ENCODE measurements at places on chromosomes 13 and 19.

DNA sequence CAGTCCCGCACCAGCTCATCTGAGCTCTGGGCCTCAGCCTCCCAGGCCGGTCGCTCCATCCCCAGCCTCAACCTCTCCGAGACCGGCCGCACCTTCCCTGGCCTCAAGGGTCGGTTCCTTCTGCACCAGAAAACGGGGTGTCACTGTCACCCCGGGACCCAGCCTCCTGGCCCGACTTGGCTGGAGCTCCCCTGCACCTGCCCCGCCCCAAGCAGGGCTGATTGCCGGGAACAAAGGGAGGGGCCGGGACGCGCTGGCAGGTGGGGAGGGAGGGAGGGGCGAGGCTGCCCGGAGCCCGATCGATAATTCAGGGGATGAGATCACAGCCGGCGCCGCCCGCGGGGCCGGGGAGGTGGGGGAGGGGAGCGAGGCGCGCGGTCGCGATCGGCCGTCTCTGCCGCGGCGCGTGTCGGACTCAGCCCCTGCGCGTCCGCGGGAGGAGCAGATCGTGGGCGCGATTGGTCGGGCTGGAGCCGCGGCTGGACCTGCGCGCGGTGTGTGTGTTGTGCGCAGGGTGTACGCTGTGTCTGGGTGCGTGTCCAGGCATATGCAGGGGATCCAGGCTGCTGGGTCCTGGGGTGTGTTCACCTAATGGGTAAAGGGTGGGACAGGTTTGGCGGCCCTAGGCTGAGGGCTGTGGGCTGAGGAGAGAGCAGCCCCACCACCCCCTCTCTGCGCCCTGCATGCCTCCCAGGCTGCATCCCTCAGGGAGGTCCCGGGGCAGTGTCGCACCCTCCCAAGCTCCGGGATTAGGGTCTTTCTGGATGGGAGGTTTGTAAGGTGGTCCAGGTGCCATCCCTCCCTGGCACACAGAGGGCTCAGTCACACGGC lies 1.1 kb upstream of the SHC2 start:
- no peak for DNase-seq

- DNase-seq: no peak
Observed at GRCh38 chr13:110334256-110334655, 27.2 kb downstream of the COL4A2 start.

DNA sequence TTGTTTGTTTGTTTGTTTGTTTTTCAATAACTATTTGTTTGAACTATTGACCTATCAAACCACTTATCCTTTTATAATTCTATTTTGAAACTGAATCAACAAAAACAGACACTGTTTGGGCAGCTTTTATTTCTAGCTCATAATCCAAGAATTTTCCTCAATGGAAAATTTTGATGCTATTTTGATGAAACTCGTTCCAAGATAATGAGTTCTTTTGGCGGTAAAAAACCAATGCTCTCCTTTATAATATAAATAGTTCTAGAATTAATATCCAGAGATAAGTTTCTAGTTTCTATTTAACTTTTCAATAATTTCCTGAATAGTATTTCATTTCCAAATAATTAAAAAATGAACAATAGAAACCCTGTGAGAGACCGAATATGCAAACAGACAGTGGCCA lies 146.5 kb upstream of the EDNRB start:
- DNase-seq: no peak

- no peak for DNase-seq
Observed at GRCh38 chr13:42398533-42398932, 126.6 kb downstream of the AKAP11 start.

DNA sequence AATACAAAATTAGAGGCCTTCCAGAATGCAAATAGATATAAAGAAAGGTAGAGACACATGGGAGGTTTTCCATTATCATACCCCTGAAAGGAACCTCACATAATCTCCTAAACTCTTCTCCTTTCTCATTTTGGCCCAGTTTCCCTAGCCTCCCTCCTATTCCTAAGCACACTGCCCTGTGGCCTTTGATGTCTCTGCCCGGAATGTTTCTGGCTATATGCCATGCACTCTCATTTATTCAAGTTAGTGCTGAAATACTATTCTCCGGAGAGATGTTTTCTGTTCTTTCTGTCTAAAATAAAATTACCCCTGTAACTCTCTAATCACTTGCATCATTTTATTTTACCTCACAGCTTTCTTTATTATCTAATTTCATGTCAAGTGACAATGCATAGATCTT lies 1287.7 kb downstream of the SLITRK5 start:
- DNase-seq: no peak

DNA sequence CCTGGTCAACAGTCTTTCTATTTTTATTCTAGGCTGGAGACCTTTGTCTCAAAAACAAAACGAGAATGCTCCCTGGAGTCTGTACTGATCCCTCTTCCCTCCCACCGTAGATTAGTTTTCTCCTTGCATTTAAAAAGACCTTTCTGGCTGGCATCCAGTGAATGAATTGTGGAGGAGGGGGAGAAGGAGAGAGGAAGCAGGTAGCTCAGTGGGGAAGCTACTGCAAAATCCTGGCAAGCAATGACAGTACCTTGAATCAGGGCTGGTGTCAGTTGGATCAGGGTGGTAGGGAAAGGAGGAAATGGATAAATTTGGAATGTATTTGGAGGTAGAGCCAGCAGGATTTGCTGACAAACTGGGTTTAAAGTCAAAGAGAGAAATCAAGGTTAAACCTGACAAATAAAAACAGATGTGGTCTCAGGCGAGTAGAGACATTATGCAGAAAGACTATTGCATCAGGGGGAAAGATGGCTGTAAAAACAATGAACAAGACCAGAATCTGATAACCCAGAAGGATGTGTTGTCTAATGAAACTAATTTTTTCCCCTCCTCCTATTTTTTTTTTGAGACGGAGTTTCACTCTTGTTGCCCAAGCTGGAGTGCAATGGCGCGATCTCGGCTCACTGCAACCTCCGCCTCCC lies 3.5 kb upstream of the CYP2S1 start:
- no peak for DNase-seq

DNA sequence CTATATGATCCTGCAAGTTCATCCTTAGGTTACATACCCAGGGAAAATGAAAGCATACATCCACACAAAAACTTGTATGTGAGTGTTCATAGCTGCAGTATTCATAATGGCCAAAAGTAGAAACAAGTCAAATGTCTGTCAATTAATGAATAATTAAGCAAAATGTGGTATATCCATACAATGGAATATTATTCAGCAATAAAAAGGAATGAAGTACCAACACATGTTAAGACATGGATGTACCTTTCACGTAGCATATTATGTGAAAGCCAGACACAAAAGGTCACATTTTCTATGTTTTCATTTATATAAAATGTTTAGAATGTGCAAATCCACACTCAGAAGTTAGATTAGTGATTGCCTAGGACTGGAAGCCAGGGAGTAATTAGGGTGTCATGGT lies 75.4 kb downstream of the ZNF429 start:
- DNase-seq: no peak

DNA sequence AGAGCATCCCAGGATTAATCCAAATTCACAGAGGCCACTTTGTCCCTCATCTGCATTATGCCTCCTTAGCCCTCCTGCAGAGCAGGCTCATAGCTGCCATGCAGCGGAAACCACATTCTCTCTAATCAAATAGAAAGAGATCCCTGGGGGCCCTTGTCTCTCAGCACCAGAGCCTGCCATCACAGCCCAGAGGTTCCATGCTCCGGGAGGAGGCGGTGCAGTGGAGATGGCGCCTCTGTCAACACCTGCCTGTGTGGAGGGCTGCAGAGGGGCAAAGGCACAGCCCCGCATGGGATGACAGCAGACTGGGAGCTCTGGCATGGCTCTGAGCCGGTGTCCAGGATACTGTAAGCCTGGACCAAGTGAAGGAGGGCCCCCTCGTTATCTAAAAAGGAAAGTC lies 111.3 kb downstream of the SLC7A1 start:
- no peak for DNase-seq

- no peak for DNase-seq
Observed at GRCh38 chr19:2334986-2335846, 6.7 kb downstream of the SPPL2B start.

DNA sequence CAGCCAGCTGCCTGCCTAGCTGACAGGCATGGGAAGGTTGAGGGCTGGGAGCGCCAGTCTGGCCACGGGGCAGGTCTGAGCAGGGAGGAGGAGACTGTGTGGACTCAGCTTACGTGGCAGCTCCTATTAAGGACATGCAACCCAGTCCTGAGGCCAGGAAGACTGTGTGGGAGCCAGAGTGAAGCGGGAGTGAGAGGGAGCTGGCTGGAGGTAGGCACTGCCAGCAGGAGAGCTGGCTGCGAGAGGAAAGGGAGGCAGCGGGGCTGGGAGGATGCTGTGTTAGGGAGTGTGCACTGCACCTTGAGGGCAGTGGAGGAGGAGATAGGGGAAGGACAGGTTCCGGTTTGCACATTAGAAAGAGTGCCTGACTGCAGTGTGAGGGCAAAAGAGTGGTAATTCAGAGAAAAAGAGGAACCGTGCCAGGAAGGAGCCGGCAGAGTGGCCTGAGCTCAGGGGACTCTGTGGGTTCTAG lies 99.2 kb downstream of the SLC7A1 start:
- DNase-seq: no peak

GRCh38 chr13:35797991-35798390 lies 321.5 kb upstream of the MAB21L1 start:
- no peak for DNase-seq

- no peak for DNase-seq
Observed at GRCh38 chr13:24308488-24309020, 826 bp upstream of the C1QTNF9 start.

DNA sequence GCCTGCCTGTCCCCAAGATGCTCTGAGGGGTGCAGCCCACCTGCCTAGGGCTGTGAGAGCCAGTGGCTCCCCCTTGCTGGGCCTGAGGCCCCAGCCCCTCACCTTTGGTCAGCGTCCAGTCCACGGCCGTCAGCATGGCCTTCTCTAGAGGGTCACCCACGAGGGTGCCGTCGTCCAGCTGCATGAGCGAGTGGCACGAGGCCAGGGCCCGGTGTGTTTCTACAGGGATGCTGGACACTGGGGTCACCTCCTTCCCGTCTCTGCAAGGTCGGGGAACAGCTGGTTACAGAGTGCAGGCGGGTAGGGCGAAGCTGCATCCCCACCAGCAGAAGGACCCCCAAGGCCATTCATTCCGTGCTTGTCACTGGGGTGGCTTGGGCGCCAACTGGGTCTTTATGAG lies 9.0 kb downstream of the ATP13A1 start:
- peak; percentile 38 for DNase-seq

GRCh38 chr13:46355901-46356590 lies 31.0 kb downstream of the RUBCNL start:
- DNase-seq: no peak

DNA sequence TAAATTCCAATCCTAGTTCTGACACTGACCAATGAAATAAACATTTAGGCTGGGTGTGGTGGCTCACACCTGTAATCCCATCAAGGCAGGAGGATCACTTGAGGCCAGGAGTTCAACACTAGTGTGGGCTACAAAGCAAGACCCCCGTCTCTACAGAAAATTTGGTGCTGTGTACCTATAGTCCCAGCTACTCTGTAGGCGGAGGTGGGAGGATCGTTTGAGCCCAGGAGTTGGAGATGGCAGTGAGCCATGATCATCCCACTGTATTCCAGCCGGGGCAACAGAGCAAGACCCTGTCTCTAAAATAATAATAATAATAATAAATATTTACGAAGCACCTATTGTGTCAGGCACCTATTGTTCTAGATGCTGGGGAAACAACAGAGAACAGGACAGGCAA lies 6.7 kb downstream of the IRGQ start:
- DNase-seq: no peak

Data from aorta (tissue), 5 donors.